GM20000 (cell line): ENCODE measurements at places on chromosomes 13 and 19.

DNA sequence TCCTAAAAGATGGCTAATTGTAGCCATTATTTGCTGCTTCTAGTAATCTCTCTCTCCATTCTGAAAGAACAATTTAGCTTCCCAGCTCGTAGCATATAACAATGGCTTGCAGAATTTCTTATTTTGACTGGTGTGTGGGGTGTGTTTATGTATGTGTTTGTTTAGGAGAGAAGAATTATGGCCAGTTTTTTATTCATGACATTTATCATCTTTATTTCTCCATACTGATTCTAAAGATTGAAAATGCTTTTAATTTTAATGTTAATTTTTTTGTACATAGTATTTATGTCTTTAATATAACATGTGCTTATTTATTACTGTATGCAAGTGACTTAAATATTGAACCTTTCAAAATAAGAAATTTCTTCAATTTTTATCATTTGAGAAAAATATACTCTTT is 115.8 kb upstream of the TMTC4 start:
- no peak for DNase-seq

DNA sequence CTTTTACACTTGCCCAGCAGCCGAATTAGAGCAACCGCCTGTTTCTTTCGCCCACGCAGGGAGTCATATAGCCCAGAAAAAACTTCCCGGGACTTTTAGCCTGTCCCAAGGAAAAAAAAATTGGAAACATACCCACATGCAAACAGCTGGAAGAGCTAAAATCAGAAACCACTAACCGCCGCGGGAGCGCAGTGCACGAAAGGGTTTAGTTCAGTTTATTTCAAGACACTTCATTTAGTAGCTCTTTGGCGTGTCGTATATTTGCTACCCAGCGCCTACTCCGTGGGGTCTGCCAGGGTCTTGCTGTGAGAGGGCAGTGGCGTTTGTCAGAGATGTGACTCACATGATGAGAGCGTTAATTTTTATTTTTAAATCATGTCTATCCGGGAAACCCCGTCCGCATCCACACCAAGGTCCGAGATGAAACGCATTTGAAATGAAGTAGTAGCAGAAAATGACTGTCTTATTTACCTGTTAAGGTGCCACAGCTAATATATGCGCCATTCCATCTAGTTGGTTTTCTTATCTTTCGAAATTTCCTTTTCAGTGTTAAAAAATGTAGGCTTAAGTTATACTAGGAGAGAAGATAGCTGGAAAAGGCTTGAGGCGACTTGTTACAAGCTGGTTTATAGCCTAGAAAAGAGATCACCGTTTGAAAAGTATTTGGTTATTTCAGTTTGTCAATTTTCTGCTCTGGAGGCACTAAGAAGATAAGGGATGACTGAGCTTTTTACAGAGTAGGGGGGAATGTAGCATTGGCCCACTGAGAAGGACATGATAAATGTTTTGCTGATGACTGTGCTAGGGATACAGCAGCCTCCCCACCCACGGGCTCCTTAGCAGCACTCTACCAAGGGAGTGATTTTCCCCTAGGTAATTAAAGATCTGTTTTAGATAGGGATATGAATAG is 1.7 kb downstream of the KLF5 start:
- DNase-seq: no peak

DNA sequence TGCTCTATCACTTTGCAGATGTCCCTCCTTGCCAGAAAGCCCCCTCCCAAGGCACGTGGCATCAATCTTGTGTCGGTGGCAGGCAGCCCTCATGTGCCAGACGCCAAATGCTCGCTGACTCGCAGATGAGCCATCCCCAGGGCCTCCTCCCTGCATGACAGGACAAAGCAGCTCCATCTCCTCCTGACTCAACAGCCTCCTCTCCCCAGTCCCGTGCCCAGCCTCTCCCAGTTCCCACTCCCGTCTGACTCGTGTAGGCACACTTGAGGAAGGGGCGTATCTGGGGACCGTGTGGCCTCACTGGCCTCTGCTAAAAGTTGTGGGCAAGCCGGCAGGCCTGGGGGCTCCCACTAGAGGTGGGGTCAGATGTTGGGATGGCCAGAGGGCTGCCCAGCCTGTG is 133.6 kb downstream of the STK24 start:
- DNase-seq: no peak

DNA sequence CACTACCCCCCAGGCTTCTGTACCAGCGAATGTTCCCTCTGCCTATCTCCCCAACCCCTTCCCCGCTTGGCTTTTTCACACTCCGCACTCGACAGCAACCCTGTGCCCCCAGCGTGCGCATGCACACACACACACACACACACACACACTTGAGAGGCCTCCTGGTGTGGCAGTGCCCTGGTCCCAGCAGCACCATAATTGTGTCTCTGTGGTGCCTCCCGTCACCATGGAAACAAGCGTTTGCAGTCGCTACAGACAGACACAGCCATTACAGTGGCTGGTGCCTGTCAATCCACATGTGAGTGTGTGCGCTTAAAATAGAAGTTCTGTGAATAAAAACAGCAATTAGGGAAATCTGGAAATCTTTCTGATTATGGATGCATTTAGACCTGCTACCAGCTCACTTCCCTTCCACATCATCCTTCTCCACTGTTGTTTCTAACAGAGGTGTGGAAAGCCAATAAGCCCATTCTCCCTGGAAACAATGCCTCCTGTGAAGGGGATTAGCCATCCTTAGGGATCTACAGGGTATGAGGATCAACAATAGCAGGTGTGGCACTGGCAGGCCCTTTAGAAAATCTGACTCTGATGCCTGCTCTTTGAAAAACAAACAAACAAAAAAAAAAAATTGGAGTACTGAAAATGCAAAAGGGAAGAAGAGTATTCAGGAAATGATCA is 146.3 kb downstream of the DCLK1 start:
- DNase-seq: no peak

DNA sequence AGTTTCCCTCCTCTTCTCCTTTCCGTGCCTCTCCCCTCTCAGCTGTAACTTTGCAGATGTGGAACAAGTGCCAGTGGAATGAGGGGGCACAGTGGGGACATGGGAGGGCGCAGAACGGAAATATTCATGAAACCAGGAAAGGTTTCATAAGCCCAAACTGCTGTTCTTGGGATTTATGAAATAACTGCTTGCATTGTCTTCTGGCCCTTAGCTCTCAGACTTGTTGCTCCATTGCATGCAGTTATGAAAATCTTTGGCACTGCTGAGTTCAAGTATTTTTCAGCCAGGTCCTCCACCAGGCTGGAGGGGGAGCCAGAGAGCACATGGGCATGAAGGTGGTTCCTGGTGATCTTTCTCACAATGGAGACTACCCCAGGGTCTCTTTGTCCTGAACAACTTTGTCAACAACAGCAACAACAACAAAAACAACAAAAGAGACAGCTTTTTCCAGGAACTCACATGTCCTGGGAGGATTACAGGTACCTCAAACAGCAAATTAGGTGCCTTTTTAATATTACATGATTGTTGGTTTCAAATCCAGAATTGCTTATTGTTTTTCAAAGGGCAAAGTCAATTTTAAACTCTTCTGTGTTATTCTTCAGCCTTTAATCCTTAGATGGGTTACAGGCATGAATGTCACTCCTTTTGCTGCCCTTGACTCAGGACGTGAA is 1.5 kb downstream of the RGCC start:
- DNase-seq: peak; percentile 80

DNA sequence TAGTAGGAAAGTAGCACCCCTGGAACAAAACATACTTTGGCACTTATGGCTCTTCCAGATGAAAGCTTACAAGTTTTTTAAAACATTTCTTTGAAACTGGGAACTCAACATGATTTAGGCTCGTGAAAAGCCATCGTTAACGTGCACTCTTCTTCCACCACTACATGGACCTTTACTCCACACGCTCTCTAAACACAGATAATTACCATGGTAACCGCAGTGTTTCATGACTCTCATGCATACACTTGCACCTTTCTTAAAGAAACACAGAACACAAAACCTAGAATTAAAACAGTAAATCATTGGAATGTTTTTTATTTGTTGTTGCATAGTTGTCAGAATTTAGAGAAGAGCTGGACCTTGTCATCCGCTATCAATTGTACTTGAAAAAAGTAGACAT is 154.3 kb downstream of the FGF9 start:
- no peak for DNase-seq

GRCh38 chr19:45354241-45354842 is 13.8 kb downstream of the KLC3 start:
- no peak for DNase-seq

- no peak for DNase-seq
Observed at GRCh38 chr13:60755380-60756163, 358.6 kb downstream of the TDRD3 start.

DNA sequence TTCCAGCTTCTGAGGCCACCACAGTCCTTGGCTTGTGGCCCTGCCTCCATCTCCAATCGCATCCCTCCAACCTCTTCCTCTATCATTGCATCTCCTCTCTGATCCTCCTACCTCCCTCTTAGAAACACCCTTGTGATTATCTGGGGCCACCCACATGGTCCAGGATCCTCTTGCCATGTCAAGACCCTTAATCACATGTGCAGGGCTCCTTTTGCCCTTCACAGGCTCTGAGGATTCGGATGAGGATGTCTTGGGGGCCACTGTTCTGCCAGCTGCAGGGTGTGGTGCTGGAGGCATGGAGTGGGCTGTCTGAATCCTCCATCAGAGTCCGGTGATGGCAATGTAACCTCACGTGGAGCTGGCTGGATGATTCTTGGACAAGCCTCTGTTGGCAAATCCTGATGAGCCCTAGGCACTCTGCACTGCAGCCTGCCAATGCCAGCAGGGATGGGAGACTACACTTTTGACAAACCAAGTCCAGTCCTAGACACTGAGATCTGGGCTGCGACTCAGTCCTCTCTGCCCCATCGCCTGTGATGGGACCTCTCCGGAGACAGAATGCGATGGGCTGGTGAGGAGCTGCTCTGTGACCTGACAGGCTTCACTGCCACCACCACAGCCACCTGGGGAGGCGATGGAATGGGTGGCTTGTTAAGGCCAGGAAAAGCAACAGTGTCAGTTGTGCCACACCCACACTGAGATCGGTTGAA is 61.2 kb downstream of the CCDC70 start:
- DNase-seq: no peak

DNA sequence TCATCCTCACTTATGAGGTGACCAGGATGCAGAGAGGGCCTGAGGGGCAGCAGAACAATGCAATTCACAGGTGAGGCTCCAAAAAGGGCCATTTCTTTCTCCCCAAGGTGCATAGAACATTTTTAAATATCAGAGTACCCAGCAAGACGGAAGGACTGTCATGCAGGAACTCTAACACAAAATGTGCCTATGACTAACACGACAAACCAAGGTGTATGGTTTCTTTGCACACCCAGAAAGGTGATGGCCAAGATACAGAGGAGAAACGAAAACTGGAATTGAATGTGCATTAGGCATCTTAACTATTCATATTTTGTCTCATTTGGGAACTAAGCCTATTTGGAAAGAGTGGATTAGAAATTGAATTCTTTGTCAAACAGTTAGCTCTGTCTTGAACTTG is 29.9 kb downstream of the SHISA2 start:
- DNase-seq: no peak

DNA sequence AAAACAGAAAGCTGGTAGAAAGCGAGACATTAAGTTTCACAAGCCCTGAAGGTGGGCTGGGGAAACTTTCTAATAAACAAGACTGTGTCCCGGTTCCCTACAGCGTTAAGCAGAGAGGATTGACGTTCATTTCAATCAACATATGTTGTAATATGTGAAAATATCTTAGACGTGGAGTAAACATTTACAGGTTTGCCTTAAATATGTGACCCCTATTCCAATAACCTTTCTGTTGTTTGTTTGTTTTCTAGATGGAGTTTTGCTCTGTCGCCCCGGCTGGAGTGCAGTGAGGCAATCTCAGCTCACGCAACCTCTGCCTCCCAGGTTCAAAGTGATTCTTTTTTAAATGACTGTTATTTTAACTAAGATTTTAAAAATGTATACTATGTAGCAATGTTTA is 526.2 kb downstream of the SUCLA2 start:
- DNase-seq: no peak

- DNase-seq: no peak
Observed at GRCh38 chr13:98650396-98651107, 73.6 kb upstream of the STK24 start.

DNA sequence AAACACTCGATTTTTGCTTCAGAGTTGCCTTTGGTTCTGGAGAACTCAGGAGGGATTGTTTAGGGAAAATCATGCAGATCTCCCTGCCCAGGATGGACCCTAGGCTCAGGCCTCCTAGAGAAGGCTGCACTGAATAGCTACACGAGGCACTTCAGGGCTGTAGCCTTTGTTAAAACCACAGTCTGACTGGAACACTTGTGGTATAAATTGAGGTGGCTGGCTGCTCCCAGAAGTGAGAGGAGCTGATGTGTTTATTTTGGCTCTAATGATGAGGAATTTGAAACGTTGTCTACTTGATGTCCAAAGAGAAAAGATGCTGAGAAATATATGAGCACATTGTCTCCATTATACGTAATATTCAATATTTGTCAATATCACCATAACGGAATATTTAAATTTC is 762.1 kb upstream of the ARGLU1 start:
- DNase-seq: no peak

DNA sequence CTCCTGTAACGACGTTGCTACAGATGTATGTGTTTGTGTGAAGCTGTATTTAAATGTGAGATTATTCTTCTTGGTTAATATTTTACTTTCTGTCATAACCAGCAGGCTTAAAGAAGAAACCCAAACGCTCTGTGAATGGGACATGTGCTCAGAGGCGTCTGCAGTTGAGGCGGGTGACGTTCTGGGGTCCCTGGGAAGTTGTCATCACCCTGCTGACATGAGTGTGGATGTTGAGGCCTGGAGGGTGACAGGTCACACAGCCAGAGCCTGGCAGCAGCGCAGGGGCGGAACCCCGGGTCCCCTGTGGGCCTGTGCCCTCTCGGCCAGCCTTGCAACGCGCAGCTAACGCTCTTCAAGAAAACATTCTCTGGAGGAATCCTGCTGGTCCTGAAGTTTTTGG is 16.6 kb downstream of the RASA3 start:
- DNase-seq: no peak

DNA sequence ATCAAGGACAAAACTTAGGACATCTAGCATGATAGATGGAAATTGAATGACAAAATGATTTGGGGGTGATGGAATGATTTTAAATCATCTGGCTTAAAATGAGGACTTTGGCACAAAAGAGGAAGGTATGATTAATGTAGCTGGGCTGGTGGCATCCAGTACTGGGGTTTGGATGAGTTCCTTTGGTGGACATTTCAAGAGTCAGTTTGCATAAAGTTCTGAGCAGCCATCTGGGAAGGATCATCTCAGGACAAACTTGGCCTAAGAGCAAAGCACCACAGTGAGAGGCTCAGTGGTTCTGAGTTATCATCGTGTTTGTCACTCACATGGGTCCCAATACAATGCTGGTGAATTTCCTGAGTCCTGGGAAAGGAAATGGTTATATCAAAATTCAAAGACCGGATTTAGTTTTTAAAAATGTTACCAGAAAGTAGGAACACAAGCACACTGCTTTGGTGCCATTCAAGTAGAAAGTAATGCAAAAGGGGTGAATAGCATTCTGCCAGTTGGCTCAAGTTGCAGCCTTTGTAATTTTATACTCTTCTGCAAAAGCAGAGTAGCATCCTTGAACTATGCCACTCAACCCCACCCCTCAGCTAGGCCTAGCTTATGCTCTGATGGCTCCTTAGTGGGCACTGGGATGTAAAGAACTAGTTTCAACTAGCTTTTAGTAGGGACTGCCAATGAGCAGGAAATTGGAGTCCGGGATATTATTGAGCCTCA is 219.0 kb downstream of the COG6 start:
- no peak for DNase-seq

- DNase-seq: no peak
Observed at GRCh38 chr19:36420961-36421748, 2.7 kb upstream of the ZFP82 start.

GRCh38 chr19:42459926-42460325 is 17.2 kb upstream of the CXCL17 start:
- no peak for DNase-seq

- DNase-seq: no peak
Observed at GRCh38 chr13:110920038-110920437, 5.2 kb upstream of the ANKRD10 start.
